ENCODE measurements at places on chromosomes 2 and 18. TPM values are rescaled to one million over a fixed set of nuclear protein-coding genes. Genes with fewer than 3 reads are reported as not detected.
A peak's percentile ranks its signal among the peaks of the same experiment; 100 is the strongest.

- DNase-seq: no peak
Observed at GRCh38 chr2:217215877-217216276, 356.0 kb upstream of the TNP1 start.

- DNase-seq: no peak
Observed at GRCh38 chr2:6771634-6772611, 93.8 kb downstream of the CMPK2 start.

Gene LDLRAD4
- polyA plus RNA-seq: 20.4 TPM

Gene CCBE1
- 87.1 TPM for polyA plus RNA-seq

Gene PAIP2B
- 10.5 TPM for polyA plus RNA-seq

- DNase-seq: no peak
Observed at GRCh38 chr18:28086670-28087552, 90.0 kb downstream of the CDH2 start.

GRCh38 chr18:77676910-77677309, 427.3 kb downstream of the GALR1 start:
- DNase-seq: no peak

GRCh38 chr2:132668987-132669907, 758 bp downstream of the LYPD1 start:
- DNase-seq: no peak

GRCh38 chr2:221571551-221572218, 419 bp downstream of the EPHA4 start:
- DNase-seq: peak; percentile 53

GRCh38 chr18:75805265-75805664, 377.8 kb upstream of the SMIM21 start:
- DNase-seq: no peak

GRCh38 chr2:119522671-119523070, 1.6 kb downstream of the SCTR start:
- DNase-seq: no peak

- no peak for DNase-seq
Observed at GRCh38 chr2:145736871-145737270, 1217.0 kb upstream of the ZEB2 start.

- no peak for DNase-seq
Observed at GRCh38 chr18:3472681-3473544, 22.9 kb downstream of the TGIF1 start.

Gene CTAGE1
- polyA plus RNA-seq: not detected

- no peak for DNase-seq
Observed at GRCh38 chr2:236545248-236545658, 24.4 kb upstream of the ACKR3 start.

Gene VAMP5
- polyA plus RNA-seq: 49.6 TPM

Gene GRHL1
- 7.3 TPM for polyA plus RNA-seq

DNA sequence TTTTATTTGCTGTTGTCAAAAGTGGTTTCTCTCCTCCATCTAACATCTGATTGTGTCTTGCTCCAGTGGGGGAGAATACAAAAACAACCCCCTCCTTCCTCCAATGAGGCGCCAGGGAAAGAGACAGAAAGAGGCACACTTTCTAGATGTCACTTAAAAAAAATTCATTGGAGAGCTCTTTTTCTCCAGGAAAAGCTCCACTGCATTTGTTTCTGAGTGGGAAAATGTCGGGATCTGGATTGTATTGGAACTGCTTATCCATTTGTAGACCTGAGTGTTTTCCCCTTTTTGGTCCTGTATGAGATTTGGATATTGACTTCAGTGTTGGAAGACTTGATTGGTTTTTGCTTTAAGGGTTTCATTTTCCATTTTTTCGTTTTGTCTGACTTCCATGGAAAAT, 995 bp downstream of the MBD5 start:
- DNase-seq: no peak

GRCh38 chr2:71858071-71858470, 289.6 kb downstream of the CYP26B1 start:
- DNase-seq: no peak

- no peak for DNase-seq
Observed at GRCh38 chr18:59846814-59847490, 52.8 kb upstream of the PMAIP1 start.

- no peak for DNase-seq
Observed at GRCh38 chr2:227701556-227701955, 16.3 kb downstream of the SLC19A3 start.

Gene TBR1
- 0.08 TPM for polyA plus RNA-seq

DNA sequence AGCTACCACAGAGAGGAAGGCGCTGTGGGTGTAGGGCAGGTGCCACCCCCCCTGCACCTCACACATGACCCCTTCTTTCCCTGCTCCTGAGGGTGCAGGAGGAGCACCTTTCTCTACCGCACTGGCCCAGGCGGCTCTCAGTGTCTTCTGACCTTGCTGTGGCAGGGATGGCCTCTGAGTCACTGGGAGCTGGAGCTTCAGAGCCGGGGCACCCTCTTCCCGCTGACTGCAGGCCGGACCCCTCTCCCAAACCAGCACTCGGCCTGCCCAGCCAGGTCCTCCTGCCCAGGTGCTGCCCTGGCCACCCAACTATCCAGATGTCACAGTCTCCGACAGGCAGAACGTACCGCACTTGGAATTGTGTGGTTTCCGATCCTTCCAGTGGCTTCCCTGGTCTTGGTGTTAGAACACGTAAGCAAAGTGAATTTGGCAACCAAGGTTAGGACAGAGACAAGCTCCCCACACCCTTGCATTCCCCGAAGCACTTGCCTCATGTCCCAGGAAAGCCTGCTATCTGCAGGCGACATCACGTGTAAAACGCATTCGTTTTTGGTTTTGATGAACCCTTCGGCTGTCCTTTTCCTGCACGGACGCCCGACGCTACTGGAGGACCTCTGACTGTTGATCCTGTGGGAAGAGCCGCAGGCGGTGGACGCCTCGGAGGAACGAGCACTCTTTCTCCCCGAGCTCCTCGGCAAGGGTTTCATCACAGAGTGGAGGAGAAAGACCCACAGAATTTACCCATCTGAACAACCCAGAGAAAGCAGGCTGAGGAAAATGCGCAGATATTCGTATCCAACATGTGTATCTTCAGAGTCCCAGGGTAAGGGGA, 24.7 kb upstream of the KCNG2 start:
- DNase-seq: no peak

DNA sequence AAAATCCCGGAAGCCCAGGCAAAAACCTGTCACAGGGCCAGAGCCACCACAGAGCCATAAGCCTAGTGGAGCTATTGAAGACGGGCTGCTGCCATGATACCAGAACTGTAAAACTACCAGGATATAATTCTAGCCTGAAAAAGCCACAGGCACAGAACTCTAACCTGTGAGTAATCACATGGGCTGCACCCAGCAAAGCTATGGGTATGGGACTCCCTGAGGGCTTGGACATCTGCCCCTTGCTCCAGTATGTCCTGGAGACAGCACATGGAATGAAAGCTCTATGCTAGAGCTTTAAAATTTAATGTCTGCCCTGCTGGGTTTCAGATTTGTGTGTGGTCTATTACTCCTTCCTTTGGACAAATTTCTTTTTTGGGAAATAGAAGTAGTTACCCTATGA, 2183.6 kb upstream of the CELF4 start:
- DNase-seq: no peak

Gene ASB1
- 32.8 TPM for polyA plus RNA-seq

Gene GAL3ST2
- polyA plus RNA-seq: 0.31 TPM

DNA sequence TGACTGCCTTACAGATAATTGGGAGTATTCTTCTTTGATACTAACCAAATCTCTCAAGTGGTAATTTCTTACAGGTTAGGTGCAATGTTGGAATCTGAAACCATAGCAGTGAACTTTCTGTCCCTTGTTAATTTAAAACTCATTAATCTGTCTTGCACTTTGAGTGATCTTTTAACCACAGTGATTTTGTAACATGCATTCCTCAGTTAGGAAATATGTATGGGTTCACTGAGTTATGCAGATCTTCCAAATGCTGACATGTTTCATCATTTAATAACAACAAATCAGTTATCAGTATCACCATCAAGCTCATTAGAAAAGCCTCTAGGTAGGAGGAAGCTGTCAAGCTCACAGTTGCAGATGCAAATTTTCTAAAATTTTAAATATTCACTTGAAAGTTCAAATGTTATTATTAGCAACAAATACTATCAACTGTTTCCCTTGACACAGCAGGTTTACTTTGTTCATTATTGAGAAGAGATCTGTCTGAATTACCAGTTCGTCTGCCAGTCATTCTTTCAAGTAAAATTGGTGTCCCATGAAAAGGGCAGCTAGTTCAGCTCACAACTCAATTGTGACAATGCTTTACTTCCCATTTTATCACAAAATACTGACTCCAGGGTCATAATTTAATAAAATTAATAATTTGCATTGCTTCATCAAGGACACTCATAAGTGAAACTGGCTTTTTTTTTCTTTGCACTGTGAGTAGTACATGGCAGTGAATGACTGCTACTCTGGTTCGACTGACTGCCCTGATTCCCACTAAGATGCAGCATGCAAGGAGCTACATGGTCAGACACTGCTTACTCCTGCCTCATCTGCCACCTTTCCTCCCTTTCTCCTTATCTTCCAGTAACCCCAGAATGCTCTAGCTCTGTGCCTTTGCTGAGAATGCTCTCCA, 31.6 kb downstream of the SUCLG1 start:
- DNase-seq: no peak

GRCh38 chr2:69770193-69770702, 28.3 kb downstream of the ANXA4 start:
- no peak for DNase-seq

Gene FSHR
- polyA plus RNA-seq: not detected

Gene PPM1B
- 54.8 TPM for polyA plus RNA-seq

DNA sequence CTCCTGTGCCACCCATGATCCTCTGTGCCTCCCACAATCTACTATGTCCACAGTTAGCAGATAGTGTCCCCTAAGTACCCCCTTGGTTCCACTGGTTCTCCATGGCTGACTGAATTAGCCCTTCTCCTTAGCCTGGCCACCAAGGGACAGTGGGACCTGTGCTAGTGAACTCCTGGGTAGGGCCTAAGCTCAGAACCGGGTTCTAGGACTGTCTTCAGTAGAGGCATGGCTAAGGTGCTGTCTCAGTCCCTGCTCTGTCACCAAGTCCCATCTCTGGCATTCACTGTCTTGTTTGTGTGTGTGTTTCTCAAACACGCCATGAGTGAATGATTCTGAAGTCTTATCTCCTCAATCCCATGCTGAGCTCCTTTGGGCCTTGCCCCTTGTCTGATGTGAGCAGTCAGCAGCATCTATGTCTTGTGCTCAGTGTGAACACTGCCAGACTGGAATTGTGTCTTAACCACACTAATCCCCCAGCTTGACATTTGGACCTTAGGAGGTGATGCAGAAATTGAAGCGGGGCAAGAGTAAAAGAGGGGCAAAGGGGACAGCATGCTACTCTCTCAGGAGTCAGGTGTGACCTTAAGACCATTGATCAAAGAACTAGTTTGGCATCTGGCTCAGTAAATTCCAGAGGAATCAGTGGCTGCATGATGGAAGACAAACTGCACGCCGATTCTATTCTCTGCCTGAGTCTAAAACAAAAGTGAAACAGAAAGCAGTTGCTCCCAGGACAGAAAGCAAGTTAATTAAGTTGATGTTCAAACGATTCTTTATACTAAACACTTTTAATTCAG, 190.5 kb downstream of the ALPK2 start:
- no peak for DNase-seq

GRCh38 chr2:235382179-235382578, 111.7 kb upstream of the AGAP1 start:
- no peak for DNase-seq

DNA sequence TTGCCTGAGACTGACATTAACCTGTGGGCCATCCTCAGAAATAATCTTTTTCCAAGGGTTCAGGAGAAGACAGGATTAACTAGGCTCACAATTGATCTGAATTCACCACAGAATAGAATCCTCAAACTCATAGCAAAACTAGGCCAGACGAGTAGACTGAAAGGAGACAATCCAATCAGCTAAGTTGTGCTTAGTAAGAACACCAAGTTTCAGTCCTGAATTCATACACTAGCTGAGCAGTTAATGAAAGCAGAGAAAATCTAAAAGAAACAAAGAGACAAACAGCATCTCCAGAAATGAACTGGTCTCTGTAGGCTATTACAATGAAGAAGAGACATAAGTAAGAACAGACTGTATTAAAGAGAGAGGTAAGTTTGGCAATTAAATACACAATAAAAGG, 89.5 kb downstream of the GORASP2 start:
- no peak for DNase-seq

DNA sequence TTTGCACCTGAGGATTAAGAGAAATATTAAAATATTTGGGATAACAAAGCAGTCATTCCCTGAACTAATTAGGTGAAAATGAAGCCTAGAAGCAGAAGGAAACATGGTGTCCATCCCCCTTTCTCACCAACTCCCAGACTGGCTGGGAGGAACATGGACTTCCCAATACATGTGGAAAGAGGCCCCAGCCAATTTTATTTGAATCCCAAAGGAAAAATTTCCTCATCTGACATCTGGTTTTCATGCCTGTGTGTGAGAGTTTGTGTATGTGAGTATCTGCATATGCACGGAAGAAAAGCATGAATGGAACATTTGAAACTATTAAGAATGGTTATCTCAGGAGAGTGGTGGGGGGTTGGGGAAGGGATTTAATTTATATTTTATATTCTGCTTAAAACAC, 84.3 kb downstream of the COPS8 start:
- no peak for DNase-seq

DNA sequence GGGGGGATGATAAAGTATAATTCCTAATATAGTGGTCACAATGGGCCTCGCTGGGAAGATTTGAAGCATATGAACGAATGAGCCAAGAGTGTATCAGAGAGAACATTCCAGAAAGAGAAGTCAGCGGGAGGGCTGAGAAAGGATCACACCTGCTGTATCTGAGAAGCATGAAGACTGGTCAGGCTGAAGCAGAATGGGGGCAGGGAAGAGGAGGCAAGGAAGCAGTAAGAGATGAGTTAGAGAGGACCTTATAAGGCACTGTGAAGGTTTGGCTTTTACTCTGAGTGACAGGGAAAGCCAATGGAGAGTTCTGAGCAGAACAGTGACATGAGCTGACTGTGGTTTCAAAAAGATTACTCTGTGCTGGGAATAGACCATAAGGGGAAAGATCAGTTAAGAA, 73.5 kb downstream of the CHN1 start:
- no peak for DNase-seq

GRCh38 chr2:16852651-16853050, 187.0 kb upstream of the CYRIA start:
- no peak for DNase-seq

- DNase-seq: no peak
Observed at GRCh38 chr2:23867449-23867848, 59.5 kb downstream of the ATAD2B start.
